ENCODE measurements at places on chromosomes 13 and 19.

- DNase-seq = no peak
These were observed 167.1 kb upstream of the SPRY2 start for GRCh38 chr13:80508031-80508430.

DNA sequence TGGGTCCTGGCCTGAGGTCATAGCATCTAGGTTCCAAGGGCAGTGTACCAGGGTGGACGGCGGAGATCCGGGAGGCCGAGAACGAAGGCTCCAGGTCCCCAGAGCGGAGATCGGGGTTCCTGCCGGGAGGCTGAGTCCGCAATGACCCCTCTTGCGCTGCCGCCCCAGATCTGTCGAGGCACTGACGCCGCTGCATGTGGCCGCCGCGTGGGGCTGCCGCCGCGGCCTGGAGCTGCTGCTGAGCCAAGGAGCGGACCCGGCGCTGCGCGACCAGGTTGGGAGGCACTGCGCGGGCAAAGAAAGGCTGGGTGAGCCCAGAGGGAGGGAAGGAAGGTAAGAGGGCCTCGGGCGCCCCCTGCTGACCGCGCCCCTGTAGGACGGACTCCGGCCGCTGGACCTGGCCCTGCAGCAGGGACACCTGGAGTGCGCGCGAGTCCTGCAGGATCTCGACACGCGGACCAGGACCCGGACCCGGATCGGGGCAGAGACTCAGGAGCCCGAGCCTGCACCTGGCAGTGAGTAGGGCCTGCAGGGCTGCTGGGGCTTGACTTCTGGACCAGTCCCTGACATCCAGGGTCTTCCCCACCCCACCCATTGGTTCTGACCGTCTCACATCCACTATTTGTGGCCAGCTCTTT, 906 bp downstream of the ANKLE1 start:
- DNase-seq = peak; percentile 77

DNA sequence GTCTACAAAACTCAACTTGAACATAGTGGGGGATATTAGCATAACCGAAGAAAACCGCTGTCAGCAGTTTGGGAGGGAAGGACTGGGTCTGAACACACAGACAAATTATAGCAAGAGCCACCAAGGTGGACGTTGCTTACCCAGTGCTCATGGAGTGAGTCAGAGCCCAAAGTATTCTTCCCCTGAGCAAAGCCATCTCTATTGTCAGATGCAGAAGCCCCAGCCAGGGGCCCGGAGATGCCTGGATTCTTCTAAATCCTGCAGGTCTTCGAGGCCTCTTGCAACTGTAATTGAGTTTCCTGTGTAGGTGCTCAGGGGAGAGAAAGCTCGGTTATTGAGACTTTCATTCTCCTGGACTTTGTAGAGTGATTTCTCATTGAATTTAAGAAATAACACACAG, 384.5 kb downstream of the IRS2 start:
- DNase-seq = no peak

GRCh38 chr19:1455336-1456120, 5.6 kb downstream of the APC2 start:
- DNase-seq = peak; percentile 91

DNA sequence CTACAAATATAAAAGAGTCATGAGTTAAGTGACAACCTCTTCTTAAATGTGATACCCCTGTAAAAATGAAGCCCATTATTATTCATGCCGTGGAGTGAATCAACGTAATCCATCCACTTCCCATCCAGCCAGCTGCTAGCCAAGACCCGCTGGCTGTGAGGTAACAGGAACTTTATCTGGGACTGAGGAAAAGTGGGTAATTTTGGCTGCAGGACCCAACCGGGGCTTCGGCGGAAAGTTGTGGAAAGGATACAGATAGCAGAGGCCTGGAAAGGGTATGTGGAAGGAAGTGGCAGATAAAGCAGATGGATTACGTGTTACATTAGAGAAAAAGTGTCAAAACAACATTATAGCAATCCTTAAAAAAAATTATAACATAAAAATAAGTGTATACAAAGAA, 48.3 kb downstream of the SLC7A1 start:
- no peak for DNase-seq

- DNase-seq = no peak
These were observed 17.6 kb downstream of the NOVA2 start for GRCh38 chr19:45955905-45956608.

- peak; percentile 97 for DNase-seq
These were observed 19.3 kb downstream of the GNA15 start for GRCh38 chr19:3154957-3155736.

DNA sequence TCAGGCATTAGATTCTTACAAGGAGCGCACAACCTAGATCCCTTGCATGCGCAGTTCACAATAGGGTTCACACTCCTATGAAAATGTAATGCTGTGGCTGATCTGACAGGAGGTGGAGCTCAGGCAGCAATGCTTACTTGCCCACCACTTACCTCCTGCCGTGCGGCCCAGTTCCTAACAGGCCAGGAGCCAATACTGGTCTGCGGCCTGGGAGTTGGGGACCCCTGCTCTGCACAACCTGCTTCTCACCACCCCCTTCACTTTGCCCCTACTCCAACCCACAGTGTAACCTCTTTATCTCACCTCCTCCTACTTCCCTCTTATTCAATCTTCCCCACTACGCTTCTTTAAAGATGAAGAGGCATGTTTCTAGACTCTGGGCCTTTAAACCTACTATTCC, 240.2 kb downstream of the RGCC start:
- no peak for DNase-seq

DNA sequence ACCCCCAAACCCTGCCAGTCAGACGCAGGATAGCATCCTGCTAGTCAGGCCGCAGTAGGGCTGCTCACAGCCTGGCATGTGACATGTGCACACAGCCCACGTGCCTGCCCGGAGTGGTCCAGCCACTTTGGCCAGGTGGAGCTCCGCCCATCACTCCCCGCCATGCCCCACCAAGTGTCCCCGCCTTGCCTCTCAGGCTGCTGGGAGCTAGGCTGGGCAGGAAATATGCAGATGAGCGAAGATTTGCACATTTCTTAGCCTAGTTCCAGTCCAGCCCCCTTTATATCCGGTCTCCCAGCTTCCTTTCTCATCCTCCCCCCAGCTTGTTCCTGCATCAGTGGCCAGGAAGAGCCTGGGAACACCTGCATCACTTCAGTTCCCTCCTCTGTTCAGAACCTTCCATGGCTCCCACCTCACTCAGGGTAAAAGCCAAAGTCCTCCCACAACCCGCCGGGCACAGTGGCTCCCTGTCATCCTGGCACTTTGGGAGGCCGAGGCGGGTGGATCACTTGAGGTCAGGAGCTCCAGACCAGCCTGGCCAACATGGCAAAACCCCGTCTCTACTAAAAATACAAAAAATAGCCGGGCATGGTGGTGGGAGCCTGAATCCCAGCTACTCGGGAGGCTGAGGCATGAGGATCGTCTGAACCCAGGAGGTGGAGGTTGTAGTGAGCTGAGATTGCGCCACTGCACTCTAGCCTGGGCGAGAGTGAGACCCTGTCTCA, 2.3 kb upstream of the DOCK6 start:
- DNase-seq = no peak

DNA sequence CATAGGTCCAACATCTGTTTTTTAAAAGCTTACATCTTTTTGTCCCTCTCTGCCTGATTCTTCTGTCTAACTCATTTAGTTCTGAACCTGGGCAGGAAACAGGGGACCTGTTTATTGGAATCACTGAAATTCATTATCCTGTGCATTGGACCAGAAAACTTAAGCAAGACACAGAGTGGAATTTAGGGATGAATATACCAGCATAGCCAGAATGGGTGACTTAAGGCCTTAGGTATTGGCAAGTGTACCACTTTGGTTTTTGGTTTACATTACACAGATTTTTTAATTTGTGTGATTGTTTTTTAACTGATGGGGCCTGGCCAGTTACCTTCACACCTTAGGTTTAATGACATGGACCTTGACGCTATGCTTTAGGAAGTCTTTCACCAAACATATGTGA, 232.5 kb downstream of the GPC5 start:
- DNase-seq = no peak

- DNase-seq = no peak
These were observed 176.5 kb upstream of the NBEA start for GRCh38 chr13:34765446-34766180.

DNA sequence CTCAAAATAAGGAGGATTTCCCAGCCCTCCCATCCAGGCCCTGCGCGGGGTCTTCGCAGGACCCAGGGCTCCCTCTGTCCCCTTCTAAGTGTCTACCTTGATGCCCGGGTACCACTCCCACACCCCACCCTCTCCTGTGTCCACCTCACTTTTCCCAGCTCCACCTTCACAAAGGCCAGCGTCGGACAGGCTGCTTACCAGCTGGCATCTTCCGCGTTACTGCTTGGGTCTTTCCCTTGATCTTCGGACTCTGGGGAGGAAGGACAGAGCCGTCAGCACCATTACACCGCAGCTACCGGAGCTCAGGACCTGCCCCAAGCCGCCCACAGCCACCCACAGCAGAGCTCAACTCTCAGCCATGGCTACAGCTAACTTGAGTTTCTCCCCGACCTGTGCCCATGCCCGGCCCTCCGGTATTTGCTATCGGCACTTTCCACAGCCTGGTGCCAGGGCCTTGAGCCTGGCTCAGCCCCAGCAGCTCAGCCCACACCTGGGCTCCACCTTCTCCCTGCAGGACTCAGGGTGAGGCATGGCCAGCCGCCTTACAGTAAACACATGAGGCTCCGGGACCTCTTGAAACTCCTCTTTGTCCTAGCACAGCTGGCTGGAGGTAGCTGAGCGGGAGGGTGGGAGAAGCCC, 3.8 kb downstream of the C13orf46 start:
- DNase-seq = no peak

DNA sequence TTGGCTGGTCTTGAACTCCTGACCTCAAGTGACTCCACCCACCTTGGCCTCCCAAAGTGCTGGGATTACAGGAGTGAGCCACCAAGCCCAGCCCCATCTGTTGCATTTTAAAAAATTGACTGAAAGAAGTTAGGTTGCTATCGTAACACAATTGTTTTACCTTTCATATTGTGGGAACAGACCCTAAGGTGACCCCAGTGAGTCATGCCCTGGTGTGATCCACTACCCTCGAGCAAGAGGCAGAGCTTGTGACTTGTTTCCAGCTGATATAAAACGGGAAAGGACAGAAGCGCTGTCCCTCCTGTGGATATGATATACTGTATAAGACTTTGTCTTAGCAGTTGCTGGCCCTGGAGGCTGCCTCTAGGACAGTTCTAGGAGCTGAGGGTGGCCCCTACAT, 308.6 kb downstream of the HS6ST3 start:
- DNase-seq = no peak

GRCh38 chr19:5831159-5831558, 8.3 kb downstream of the FUT6 start:
- no peak for DNase-seq

DNA sequence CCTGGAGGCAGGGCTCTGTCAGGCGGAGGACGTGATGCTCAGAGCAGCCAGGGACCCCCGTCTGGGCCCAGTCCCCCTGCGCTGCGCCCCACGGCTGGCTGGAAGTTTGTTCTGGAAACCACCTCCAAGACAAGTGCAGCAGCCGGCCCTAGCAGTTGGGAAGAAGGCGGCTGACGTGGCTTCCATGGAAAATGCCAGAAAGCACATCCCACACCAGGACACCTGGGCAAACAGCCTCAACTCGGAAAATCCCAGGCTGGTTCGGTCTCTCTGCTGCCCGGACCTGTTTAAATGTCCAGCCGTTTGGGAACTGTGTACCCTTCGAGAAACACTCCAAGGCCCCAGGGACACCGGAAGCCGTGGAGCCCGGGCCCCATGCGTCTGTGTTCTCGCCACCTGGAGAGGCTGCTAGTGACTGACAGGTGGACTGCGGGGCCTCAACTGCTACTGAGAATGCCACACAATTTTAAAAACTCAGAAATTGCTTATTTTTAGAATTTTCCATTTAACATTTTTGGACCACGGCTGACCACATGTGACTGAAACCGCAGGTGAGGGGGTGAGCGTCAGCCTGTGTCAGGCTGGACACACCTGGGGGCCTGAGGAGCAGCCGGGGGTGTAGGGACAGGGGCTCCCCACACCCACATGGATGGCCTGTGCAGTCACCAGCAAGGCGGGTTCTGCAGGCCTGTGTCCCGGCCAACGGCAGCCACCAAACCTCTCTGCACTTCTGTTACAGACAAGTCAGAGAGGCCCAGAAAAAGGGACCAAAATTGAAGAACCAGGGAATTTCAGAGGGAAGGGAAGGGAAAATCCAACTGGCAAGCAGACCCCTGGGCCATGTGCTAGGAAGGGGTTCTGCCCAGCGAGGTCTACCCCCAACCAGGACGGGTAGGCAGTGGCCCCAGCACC, 31.7 kb downstream of the RASA3 start:
- DNase-seq = no peak

GRCh38 chr19:18046059-18046718, 38.2 kb downstream of the ARRDC2 start:
- peak; percentile 79 for DNase-seq

- no peak for DNase-seq
These were observed 950.0 kb upstream of the MIR17HG start for GRCh38 chr13:90397503-90397902.

DNA sequence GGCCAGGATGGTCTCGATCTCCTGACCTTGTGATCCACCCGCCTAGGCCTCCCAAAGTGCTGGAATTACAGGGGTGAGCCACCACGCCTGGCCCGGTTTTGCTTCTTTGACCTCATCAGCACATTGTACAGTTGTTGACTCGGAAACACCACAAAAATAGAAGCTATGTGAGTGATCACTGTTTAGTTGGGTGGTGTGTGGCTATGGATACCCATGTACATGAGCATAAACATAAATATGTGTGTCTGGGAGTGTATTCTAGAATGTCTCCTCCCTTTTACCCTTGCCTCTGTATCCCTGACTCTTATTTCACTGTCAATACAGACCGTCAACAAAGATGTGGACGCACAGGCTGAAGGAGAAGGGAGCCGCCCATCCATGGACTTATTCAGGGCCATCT, 14.4 kb upstream of the WDR88 start:
- DNase-seq = no peak

DNA sequence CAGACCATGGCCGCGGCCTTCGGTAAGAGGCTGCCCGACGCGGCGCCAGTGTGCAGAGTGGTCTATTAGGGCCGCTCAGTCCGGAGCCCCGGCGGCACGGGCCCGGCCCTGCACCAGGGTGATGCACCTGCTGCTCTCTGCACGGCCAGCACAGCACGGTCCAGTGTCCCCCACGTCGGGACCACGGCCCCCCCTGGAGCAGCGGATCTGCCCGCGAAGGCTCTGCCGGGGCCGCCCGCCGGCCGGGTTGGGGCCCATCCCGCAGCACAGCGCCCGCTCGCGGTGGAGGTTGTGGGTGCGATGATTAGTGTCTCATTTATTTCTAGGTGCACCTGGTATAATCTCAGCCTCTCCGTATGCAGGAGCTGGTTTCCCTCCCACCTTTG, 7.9 kb downstream of the PTBP1 start:
- DNase-seq = no peak

GRCh38 chr13:22700246-22700887, 480.4 kb upstream of the SGCG start:
- DNase-seq = no peak

DNA sequence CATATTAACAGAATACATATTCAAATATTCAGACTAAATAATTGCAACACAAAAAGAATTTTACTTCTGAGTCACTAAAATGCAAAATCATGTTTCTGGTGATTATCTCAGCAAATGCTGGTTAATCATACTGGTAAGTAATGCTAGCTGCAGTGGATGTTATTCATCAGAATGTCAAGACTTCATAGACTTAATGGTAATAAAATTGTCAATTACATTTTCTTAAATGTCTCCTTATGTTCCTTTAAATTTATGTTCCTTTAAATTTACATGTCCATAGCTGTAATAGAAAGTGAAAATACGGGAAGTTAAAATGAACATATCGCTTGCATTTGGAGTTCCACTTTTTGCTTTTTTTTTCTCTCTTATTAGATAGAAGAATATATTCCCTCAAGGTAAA, 853.0 kb downstream of the SLITRK6 start:
- no peak for DNase-seq

GRCh38 chr13:31697290-31697689, 42.0 kb upstream of the RXFP2 start:
- DNase-seq = no peak

- no peak for DNase-seq
These were observed 5.6 kb downstream of the KLK2 start for GRCh38 chr19:50878851-50879250.
